Effector memory CD4-positive, alpha-beta T cell (primary cell): ENCODE measurements at places on chromosomes 1 and 21.

- DNase-seq: no peak
These were observed 20.3 kb downstream of the TGFB2 start for GRCh38 chr1:218365226-218365999.

GRCh38 chr1:178142806-178143205 is 48.9 kb downstream of the RASAL2 start:
- no peak for DNase-seq

- DNase-seq: no peak
These were observed 115.0 kb upstream of the GRIK3 start for GRCh38 chr1:37149296-37149695.

DNA sequence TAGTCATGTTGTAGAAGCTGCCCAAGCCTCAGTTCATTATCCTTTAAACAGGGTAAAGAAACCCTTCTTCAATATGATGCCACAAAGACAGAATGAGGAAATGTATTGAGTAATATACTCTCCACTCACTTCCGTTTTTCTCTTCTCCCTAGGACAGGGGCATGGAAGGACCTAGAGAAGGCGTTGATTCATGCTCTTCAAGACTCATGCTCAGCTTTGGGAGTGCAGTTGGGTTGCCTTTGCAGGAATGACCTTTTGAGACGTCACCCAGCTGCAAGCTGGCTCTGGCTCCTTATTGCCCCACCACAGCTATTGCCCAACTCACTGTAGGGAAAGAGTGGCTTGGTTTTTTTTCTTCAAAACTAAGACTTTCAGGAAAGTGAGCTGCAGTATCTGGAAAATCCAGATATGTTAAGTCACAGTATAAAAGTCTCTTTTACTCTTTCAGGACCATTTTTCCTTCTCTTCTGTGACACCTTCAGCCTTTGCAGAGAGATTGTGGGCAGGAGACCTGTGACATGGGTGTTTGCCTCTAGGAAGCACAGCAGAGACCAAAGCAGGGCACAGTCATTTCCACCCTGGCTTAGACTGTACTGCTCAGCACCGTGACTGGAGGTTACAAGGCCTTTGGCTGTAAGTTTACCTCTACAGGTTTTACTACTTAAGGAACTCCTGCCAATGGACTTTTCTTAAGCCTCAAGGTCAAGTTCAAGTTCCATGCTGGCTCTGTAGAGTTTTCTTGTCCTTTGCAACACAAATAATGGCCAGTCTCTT is 39.5 kb downstream of the XCL2 start:
- no peak for DNase-seq

DNA sequence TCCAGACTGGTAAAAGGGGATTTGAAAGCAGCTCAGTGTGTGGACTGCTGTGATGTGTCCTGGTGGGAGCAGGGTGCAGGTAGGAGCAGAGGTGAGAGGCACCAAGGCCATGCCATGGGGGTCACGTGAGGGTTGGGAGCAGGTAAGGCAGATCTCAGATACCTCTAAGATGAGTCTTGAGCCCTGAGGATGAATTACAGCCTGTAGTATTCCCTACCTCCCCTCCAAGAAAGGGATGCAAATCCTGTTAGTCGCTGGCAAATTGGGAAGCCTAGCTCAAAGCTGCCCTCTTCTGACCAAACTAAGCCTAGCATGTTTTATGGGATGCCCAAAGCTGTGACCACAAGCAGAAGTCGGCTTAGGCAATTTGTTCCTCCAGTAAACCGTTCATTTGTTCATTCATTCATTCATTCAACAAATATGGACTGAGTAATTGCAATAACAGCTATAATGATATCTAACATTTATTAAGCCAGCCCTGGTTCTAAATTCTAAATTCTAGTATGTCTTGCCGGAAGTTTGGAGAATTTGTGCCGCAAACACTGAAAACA is 3.9 kb upstream of the NUAK2 start:
- DNase-seq: no peak

GRCh38 chr1:206555473-206555935 is 48.2 kb downstream of the RASSF5 start:
- DNase-seq: no peak

DNA sequence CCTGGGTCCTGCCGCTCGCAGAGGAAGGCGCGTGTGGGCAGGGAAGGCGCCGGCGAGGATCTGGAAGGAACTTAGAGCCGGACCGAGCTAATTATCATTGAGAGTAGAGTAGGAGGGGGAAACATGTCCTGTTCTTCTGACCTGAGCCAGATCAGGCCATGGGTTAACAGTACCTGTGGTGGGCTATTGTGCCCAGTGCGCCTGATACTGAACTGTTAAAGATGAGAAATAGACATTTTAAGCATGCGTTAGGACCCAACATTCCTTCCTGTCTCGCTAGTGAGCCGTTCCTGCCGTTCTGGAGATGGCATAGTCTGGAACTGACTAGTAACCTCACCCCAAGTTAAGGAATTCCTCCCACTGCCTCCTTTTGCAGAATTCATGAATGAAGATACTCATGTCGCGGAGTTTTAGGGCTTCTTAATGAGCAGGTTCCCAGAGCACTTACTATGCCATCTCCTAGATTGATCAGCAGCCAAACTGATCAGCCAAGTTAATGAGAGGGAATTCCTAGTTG is 870 bp downstream of the STRIP1 start:
- DNase-seq: no peak

GRCh38 chr1:54347955-54348699 is 58.1 kb downstream of the SSBP3 start:
- no peak for DNase-seq

- DNase-seq: no peak
These were observed 41.7 kb downstream of the PKP1 start for GRCh38 chr1:201324821-201325677.

GRCh38 chr21:23016617-23017016 is 2018.4 kb downstream of the NCAM2 start:
- no peak for DNase-seq

- DNase-seq: no peak
These were observed 64.5 kb upstream of the LAMC2 start for GRCh38 chr1:183121609-183122008.

- no peak for DNase-seq
These were observed 26.0 kb upstream of the ZRANB2 start for GRCh38 chr1:71106658-71107322.

GRCh38 chr1:63611231-63611630 is 18.0 kb downstream of the PGM1 start:
- DNase-seq: no peak

DNA sequence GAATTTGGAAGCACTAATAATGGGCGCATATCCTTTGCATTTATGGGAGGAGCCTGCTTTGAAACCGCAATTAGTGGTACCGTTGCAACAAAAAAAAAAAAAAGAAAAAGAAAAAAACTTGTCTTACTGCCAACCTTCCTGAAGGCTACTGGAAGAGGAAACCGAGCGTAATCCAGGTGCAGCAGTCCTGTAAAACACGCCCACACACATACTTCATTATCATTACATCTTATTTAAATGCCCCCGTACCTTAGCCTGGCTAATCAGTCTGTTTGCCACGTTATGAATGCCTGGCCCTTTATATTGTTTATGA is 686 bp upstream of the ZNF281 start:
- peak; percentile 9 for DNase-seq

GRCh38 chr21:44817506-44817880 is 369 bp downstream of the SUMO3 start:
- DNase-seq: peak; percentile 92

GRCh38 chr21:36800734-36801133 is 101.8 kb downstream of the SIM2 start:
- no peak for DNase-seq

DNA sequence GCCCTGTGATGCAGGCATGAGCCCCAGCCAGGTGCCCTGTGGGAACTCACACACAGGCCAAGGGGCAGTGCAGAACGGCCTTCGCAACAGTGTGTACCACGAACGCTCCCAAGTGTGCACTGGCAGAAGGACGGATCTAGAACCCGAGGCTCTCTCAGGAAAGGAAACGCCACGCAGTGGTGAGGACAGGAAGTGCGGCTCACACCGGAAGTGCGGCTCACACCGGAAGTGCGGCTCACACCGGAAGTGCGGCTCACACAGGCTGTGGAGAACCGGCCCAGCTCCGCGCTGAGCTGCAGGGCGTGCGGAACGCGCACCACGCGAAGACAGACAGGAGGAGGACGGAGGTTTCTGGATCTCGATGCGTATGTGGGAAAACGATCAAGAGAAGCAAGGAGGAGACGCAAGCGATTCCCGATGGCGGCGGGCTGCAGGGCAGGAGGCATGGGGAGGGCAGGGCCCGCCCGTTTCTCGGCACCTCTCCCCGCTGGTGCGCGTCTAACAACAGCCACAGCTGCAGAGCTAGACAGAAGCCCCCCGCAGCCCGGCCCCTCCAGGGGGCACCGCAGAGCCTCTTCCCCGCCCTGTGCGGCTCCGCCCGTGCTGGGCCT is 35.9 kb upstream of the TMEM52 start:
- no peak for DNase-seq

DNA sequence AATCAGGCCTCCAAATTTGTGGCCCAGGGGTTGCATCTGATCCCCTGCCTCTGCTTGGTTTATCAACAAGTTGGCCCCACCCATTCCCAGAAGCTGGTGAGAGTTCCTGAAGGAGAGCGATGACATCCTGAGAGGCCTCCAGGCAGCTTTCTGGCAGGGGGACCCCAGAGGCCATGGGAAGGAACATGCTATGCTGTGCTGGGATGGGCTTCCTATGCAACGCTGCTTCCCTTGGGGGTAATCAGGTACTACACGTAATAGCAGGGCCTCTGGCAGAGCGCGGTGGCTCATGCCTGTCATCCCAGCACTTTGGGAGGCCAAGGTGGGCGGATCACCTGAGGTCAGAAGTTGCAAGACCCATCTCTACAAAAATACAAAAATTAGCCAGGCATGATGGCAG is 8.4 kb upstream of the MTF1 start:
- DNase-seq: no peak

DNA sequence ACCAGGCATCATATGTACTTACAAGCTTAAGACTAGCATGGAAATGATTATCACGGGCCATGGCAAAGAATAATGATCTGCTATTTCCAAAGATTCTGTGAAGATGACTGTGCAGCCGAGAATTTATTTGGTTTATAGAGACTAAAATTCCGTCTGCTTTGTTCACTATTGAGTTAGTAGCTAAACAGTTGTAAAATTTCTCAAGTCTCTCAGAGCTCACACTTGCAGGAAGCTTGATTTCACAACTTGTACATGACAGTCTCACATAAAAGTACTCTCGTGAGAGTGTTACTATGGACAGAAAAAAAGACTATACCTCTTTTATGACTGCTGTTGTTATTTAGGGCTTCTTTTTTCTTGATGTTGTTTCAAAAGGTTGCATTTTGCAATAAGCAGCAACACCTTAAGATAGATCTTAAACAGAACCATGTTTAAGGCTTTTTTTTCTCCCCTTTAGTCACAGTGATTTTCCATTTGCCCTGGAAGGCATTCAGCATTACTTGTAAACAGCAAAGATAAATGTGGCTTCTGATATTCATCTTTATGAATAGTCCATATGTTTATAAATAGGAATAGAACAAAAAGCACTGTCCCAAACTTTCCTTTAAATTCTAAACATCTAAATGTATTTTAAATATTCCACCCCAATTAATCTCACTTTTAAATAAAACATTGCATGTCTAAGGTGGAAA is 24.8 kb downstream of the ST6GALNAC5 start:
- DNase-seq: no peak
